Stimulated activated naive CD8-positive, alpha-beta T cell treated with anti-CD3 and anti-CD28 coated beads, Interleukin-15, Interleukin-2, amounts not matched to agents 100 U/mL and 50 U/mL, for 24 hours (primary cell): ENCODE measurements at places on chromosomes 11 and 22.

DNA sequence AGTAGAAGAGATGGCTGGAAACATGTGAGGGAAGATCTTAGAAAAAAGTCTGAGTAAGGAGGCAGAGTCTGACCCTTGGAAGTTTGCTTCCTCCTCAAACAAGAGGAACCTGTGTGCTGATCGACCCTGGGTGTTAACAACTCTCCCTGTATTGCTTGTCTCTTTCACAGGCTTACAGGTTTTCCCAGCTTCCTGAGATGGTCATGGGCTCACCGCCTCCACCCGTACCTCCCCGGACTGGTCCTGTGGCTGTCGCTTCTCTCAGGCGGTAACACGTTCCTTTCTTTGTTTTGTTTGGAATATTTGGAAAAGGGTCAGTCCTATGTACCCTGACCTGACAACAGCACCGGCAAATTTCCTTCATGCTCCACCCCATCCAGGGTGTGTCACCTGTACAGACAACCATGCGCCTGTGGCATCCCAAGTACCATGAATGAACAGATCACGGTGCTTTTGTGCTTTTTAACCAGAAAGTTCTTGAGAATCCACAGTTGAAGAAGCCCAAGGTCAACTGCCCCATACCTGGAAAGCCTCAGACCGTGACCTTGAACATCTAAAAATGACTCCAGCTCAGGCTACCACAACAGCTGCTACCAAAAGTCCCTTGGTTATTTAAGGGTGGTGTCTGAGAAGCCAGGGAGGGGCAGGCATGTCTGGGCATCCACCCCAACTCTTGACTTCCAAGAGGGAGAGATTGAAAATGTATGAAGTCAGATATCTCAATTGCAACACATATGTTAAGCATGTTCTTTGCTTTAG lies 44.6 kb downstream of the C11orf91 start:
- no peak for DNase-seq

- DNase-seq: no peak
These were observed 218.0 kb downstream of the ST3GAL4 start for GRCh38 chr11:126573325-126573978.

DNA sequence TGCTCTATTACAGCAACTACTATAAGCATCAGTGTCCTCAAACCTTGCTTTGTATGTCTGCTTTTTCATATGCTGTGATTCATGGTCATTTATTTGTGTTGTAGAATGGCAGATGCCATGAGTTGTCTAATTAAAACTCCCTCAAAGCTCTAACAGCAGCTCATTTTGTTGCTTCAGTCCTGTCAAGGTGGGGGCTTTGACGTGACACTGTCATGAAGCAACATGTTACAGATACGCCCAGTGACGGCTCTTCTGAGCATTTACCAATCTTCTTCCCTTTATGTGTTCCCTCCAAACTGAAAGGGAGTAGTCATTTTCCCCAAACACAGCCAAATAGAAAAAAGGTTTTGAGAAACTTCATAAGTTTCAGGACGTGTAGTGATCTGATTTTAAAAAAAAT lies 106.7 kb downstream of the DBX1 start:
- DNase-seq: no peak

GRCh38 chr11:22769081-22769480 lies 60.5 kb downstream of the SVIP start:
- no peak for DNase-seq

GRCh38 chr11:10828402-10828801 lies 19.7 kb upstream of the EIF4G2 start:
- DNase-seq: no peak

GRCh38 chr11:87190071-87190470 lies 152.3 kb downstream of the TMEM135 start:
- DNase-seq: no peak

DNA sequence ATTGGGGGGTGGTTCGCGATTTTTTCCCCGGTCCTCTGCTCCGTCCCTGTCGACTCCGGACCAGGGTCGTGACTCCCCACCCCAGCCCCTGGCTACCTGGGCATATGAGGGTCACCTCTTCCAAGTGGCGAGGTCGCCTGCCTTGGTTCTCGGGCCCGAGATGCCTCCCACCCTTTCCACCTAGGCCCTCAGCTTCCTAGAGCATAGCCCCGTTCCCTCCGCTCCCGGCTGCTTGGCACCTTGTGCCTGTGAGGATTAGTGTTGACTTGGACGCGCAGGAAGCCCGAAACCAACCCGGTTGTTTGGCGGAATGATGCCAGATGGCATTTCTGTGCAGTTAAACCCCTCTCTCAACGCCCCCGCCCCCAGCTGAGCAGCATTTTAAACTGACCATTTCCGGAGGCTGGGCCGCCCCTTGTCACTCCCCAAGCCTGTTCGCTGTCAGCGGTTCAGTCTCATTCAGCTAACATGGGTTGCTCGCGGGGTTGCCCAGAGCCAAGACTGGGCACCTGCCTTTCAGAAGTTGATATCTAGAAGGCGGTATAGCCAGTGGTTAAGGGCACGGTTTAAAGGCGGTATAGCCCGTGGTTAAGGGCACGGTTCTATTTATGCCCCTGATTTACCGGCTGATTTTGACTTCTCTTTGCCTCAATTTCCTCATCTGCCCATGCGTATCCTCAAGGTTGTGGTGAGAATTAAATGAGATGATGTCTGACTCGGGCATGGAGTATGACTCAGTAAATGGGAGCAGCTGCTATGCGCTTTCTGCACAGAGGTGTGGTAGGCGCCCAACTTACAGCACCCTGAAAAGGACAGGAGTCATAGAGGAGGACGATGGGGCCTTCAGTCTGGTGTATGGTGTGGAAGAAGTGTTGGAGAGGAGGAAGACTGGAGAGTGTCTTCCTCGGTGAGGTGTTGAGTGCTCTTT lies 639 bp downstream of the INCENP start:
- DNase-seq: peak; percentile 60

GRCh38 chr11:5489576-5490357 lies 1.3 kb downstream of the OR52D1 start:
- no peak for DNase-seq

DNA sequence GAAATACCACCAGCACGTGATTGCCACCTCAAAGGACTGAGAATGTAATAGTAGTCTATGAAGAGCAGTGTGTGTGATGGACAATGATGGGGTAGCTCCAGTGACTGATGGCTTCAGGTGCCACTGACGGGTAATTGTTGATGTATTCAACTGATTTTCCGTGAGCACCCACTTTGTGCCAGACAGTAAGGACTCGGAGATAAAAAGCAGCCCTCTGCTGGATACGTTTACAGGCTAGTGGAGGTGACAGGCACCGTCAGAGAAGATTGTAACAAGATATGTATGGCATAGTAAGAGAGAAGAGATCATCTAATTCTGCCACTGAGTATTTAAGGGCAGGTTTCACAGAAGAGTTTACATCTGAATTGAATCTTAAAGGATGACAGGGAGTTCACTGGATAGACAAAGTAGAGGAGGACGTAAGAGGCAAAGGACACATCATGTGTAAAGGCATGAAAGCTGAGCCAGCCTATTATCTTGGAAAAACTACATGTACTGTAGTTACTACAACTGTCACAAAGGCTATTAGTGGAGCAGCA lies 1.1 kb upstream of the ENTHD1 start:
- DNase-seq: no peak

DNA sequence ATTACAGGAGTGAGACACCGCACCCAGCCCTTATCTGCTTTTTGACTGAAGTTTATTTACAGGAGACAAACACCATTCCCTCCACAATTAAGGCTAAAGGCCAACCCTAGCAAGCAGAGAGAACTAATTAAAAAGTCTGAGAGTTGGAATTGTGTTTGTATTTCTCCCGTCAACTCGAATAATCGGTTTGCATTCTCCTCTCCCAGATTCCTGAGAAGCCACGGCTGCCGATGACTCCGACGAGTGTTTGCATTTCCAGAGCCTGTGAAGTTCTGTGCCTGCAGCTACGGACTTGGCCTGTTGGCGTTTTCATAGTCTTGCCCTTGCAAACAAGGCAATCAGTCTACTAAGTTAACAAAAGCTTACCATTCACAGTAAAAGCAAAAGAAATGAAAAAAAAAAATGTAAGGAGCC lies 73.2 kb upstream of the NUP50 start:
- no peak for DNase-seq

DNA sequence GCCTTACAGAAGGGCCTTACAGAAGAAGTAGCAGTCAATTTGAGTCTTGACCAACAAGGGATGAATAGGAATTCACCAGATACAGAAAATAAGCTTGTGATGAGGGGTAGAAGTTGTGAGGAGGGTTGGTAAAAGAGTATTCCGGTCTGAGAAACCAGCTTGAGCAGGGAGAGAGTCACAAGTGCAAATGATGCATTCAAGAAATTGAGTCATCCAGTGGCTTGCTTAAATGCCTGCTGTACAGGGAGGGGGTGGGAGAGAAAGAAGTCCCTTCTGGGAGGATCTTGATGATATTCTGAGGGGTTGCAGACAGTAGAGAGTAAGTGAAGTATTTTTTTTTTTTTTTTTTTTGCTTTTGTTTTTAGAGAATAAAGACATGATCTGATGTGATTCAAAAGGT lies 9.2 kb downstream of the CCKBR start:
- DNase-seq: no peak

DNA sequence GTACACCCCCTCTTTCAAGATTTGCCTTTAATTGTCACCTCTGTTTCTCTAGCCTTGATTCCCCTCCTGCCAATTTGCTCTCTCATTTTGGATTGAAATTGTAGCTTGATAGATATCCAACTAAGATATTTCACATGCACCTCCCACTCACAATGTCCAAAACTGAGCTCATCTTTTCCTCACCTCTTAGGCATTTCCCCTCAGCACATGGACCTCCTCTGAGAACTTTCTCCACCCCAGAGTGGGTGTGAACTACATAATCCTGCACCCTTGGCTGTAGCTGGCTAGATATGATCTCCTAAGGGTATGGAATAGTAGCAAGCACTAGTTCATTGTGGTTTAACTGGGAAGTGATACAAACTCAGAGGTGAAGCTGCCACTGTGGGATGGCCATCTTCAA lies 91.5 kb upstream of the SESN3 start:
- DNase-seq: no peak

- DNase-seq: peak; percentile 37
These were observed 5.4 kb downstream of the HYOU1 start for GRCh38 chr11:119051440-119052162.

DNA sequence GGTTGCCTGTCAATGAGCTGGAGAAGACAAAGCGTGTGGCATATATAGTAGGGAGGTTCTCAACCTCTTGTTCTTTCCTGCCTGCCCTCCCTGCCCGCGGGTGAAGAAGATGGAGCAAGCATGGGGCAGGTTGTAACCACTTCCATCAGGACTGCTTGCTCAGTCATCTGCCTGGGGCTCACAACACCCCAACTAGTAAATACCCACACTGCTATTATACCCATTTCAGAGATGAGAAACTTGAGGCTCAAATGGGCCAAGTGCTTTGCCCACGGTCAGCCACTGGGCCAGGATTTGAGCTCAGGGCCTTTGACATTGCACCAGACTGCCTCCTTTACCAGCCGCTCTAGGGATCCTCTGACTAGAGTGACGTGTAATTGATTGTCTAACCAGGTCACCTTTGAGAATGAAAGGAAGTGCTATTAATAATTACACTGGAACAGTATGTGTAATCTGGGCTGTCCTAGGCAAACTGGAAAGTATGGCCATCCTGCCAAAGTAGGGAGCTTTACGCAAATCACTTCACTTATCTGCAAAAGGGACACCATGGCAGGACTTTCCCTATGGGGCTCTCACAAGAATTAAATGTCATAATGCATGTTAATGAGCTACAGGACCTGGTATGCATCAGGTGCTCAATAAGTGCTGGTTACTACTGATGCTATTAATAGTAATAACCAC lies 2.8 kb upstream of the CDC42EP1 start:
- DNase-seq: no peak

DNA sequence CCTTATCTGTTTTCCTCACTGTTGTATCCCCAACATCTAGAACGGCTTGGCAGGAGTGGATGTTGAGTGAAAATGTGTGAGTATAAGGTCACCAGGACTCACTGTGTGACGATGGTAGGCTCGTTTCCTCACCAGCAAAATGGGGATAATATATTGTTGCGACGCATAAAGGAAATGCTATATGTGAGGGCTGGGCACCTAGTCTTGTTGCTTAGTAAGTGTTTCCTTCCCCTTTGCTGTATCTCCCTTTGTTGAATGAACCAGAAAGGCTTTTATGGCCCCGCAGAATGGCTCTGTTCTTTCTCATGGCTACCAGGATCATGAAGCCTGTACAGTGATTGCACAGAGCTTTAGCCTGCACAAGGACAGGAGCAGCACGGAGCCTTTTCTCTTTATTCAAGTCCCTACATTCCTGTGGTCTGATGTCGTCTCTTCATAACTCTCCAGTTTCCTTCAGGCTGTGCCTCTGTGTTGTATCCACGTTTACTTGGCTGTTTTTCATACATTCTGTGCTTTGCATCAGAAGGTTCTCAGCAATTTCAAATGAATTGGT lies 5.4 kb downstream of the TNRC6B start:
- DNase-seq: no peak

- DNase-seq: no peak
These were observed 33.0 kb upstream of the APOBEC3A start for GRCh38 chr22:38924347-38924952.

GRCh38 chr22:18994701-18995326 lies 58.7 kb upstream of the PRODH start:
- no peak for DNase-seq

GRCh38 chr22:38843201-38843656 lies 599 bp downstream of the NPTXR start:
- DNase-seq: peak; percentile 59

DNA sequence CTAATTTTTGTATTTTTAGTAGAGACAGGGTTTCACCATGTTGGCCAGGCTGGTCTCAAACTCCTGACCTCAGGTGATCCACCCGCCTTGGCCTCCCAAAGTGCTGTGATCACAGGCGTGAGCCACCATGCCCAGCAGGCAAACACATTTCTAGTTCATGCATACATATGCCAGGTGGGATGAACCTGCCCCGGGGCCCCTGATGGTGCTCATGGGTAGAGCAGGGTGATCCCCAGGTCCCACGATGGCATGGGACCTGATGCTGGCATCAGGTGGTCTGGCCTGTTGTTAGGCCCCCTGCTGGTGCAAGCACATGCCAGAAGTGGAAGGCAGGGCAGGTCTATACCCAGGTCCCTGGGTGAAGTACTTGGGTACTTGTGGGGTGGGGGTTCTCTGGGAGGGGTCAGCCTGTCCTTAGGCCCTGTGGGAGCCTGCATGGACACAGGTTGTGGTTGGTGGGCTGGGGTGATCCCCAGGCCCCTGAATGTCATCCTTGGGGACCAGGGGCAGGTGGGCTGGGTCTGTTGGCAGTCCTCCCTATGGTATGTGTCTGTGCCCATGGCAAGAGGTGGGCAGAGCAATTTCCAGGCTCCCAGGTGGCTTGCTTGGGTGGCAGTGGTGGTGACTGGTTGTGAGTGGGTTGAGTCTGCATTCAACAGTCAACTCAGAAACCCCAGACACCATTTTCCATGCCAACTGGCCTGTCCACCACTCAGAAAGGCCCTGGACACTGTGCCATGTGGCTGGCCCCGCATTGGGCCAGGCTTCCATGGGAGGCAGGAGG lies 9.6 kb upstream of the RGL4 start:
- no peak for DNase-seq
